ENCODE measurements at places on chromosomes 6 and 20.

- DNase-seq: no peak
Observed at GRCh38 chr6:144564202-144564601, 279.1 kb downstream of the UTRN start.

DNA sequence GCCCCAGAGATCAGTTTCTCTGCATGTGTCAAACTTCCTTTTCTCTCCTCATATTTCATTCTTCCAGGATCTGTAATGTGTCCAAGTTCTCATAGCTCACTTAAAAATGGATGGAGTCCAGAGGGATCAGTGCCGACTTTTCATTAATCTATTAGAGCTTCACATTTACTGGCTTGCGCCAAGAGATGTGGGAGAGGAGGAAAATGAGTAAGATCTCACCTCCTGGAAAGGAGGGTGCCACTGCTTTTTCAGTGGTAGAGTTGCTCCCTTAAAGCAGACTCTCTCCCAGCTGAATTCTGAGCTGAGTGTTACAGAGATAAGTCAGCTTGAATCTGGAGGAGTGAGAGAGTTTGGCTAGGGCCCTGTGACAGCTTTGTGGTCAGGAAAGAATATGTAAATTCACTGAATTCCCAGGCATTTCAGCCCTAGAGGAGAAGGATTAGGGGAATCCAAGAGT lies 175.9 kb downstream of the SOX4 start:
- DNase-seq: no peak

DNA sequence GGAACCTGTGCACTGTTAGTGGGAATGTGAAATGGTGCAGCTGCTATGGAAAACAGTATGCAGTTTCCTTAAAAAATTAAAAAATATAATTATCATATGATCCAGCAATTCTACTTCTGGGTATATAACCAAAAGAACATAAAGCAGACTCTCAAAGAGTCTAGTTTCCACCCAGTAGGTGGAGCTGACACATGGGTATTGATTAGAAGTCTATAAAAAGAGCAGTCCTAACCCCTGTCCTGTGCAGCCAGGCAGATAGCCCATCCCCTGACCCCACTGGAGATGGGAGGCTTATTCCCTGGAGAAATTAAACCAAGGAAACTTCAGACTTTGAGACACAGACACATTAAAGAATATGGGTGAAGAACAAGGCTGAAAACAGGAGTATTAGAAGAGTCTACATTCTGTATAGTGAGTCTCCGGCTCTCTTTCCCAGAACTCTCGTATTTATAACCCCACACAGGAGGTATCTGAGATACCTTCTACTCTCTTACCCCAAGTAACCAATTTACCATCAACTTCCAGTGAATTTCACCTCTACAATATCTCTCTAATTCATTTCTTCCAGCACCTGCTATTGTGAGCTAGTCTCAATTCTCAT lies 92.3 kb downstream of the SEL1L2 start:
- no peak for DNase-seq

- peak; percentile 57 for DNase-seq
Observed at GRCh38 chr6:117449549-117450439, 24.1 kb upstream of the ROS1 start.

GRCh38 chr6:31683591-31683990 lies 2.7 kb upstream of the LY6G5C start:
- DNase-seq: no peak

DNA sequence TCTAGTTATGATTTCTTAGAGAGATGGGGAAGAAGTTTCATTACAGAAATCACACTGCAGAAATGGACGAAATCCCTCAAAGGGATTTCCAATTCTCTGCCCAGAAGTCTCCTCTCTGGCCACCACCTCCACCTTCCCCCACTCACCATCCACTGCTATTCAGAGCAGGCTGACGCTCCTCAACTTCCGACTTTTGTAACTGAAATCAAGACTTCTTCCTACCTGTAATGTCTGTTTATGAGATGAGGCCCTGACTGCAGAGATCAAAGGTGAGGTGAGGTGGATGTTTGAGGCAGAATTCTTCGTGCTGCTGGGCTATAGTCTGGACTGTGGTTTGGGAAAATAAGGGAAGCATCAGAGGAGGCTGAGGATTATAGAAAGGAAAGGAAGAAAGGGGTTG lies 385.2 kb upstream of the ARID1B start:
- no peak for DNase-seq

DNA sequence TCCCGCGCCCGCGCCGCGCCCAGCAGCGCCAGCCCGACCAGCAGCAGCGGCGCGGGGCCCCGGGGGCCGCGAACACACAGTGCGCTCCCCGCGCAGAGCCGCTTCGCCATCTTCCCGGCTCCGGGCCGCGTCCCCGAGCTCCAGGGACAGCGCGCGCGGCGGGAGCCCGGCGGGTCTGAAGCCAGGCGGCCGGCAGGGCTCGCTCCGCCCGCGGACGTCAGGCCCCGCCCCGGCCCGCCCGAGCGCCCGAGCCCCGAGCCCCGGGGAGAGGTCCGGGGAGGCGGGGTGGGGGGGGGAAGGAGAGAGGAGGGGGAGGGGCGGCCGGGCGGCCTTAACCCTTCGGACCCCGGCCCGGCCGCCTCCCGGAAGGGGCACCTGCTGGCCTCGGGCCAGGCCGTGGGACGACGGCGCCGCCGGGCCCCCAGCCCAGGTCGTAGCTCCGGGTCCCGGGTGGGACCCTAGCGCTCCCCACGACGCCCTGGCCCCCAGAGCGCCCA lies at the start of gene LAMA5:
Gene LAMA5 (minus strand): TSS at position 177 of the 497 bp plus-strand sequence. CDS start 67 bp downstream, at position 110.
- no peak for DNase-seq

DNA sequence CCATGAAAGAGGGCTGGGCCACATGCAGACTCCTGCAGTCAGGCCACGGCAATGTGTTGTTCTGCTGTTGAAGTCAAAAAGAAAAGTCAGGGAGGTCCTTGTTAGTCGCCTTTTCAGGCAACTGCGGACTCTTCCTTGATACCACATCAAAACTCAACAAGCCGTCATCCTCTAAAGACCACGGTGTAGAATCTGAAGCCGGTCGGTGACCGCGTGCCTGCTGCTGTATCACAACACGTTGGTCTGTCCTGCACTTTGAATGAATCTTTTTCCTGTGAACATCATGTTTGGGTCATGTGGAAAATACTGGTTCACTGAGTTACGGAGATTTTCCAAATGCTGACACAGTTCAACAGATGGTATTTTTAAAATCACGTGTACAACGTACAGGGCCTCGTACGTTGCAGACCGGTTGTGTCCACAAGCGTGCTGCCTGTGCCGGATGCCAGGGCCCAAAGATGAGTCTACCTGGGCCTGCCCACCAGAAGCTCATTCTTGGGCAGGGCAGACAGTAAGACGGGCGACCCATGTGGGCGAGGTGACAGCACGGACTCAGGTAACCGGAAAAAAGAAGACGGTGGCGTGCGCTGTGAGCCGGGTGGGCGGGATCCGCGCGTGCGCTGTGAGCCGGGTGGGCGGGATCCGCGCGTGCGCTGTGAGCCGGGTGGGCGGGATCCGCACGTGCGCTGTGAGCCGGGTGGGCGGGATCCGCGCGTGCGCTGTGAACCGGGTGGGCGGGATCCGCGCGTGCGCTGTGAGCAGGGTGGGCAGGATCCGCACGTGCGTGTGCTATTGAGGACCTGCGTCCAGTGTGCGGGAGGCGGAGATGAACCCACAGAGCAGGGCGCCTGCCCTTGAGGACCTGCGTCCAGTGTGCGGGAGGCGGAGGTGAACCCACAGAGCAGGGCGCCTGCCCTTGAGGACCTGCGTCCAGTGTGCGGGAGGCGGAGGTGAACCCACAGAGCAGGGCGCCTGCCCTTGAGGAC lies 114.5 kb downstream of the FAM120B start:
- no peak for DNase-seq

DNA sequence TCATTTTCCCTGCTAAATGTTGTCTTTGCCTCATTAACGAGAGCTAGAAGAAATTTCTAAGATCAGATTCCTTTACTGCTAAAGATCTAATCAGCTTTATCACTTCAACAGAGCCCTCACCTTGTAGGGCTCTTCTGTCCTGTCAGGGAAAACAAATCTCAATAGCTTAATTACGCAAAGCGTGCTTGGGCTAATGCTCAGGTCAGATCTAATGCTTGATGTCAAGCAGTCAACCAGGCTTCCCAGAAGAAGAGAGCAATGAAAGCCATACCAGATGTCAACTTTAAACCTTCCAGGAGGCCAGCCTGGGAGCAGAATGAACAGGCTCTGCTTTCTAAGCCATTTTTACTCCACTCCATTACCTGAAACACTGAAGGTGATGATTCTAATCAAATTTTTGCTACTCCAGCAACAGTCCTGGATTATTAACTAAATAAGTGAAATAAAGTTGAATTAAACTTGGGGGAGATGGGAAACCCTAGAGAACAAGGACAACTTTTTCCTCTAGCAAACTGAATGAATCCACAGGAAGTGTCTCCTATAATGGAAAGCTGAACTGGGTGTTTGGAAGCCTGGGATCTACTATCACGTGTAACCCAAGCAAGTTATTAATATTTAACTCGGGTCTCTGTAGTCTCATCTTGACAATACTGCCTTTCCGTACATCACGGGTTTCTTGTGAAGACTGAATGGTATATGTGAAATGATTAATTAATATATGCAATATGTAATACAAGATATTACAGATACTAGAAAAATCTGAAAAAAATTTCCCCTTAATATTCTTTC lies 273.7 kb downstream of the PTPRK start:
- DNase-seq: no peak

DNA sequence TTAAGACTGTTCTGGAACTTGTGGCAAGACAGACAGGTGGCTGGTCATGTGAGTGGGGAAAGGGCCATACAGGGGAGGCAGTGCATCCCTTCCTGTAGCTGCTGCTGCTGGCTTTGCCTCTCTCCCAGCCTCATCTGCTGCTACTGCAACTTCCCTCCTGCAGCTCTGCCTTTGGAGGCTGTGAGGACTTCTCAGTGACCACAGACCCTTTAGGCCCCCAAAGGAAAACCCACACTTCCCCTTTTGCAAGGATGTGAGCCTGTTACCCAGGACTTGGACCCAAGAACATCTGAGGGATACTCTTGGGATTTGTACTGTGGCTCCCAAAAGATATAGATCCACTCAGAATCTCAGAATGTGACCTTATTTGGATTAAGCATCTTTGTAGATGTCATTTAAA lies 91.0 kb downstream of the TMEM170B start:
- no peak for DNase-seq

- DNase-seq: peak; percentile 94
Observed at GRCh38 chr6:30678964-30679726, 6.3 kb upstream of the DHX16 start.

DNA sequence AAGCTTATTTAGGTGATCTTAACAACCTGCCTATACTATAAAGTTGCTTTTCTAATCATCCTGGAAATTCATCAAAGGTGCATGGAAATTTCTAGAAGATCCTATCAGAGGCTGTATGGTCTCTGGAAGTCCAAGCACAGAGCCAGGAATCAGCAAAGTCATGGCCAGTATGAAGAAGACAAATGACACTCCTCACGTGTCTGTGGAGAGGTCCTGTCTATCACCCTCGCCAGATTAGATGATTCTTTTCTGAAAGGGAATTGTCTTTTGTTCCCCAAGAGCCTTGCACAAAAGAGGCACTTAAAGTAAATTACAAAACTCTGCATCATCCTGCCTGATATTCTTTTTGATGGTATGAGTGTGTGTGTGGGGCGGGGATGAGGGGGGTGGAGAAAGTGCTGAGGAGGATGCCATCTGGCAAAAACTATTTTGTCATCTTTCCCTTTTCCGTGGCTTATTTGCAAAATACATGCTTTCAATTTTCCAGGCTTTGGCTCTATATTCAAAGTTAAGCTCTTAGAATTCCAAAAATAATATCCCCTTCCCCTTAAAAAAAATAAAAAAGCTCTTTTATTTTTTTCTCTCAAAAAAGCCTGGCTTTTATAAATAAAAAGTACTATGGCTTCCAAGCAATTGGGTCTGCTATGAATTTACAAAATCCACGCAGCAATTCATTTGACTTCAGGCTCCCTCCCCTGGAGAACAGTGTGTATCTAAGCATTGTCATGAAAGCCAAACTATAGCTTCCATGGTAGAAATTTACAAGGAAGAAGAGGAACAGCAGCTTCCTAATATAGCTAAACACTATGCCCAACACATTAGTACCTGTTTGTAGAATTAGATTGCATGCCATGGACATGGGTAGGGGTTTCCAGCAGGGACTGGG lies 185.2 kb upstream of the ARG1 start:
- no peak for DNase-seq

DNA sequence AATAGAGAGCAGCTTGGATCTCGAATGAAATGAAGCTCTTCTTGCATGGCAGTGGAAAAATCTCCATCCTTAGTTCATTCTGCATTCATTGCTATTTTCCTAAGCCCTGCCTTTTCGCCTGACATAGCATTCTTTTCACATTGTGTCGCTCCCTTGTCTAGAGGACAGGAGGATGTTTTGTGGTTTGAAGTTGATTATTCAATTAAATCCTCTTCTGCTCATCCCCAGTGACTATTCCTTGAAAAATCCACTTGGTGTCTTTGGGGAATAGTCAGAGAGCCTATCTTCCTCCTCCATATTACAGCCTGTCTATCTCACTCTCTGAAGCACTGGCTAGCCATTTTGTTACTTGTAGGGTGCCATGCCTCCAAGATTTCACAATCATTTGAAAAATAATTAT lies 161.2 kb downstream of the KLHL32 start:
- DNase-seq: no peak

GRCh38 chr6:42390228-42390934 lies 61.3 kb downstream of the TRERF1 start:
- DNase-seq: peak; percentile 92
